Dorsolateral prefrontal cortex (tissue), 122 donors: ENCODE measurements at places on chromosomes 11 and 22. TPM values are rescaled to one million over a fixed set of nuclear protein-coding genes. Genes with fewer than 3 reads are reported as not detected.

HTR3A gene
- total RNA-seq: 0.38 TPM

CRKL gene
- 92.5 TPM for total RNA-seq

CARNS1 gene
- 107 TPM for total RNA-seq

FGF3 gene
- total RNA-seq: not detected

SLC29A2 gene
- 9.7 TPM for total RNA-seq

OR52L1 gene
- not detected for total RNA-seq

OR51I1 gene
- total RNA-seq: 0.73 TPM

GLB1L2 gene
- 2.7 TPM for total RNA-seq

APLNR gene
- 32.9 TPM for total RNA-seq

OR2AG2 gene
- total RNA-seq: 0.39 TPM

MMP8 gene
- total RNA-seq: not detected

SYT7 gene
- total RNA-seq: 160 TPM

PAMR1 gene
- 23.9 TPM for total RNA-seq

MLC1 gene
- 136 TPM for total RNA-seq

ANKK1 gene
- total RNA-seq: 0.94 TPM

MS4A4E gene
- 0.42 TPM for total RNA-seq

FREY1 gene
- 3.3 TPM for total RNA-seq

C11orf97 gene
- 1.0 TPM for total RNA-seq

OPCML gene
- total RNA-seq: 230 TPM

TUBA8 gene
- total RNA-seq: 57.5 TPM

MGAT3 gene
- total RNA-seq: 106 TPM

OR52N2 gene
- not detected for total RNA-seq

KCNJ1 gene
- 0.56 TPM for total RNA-seq
